ENCODE measurements at places on chromosomes 16 and 17.
A peak's percentile ranks its signal among the peaks of the same experiment; 100 is the strongest.

DNA sequence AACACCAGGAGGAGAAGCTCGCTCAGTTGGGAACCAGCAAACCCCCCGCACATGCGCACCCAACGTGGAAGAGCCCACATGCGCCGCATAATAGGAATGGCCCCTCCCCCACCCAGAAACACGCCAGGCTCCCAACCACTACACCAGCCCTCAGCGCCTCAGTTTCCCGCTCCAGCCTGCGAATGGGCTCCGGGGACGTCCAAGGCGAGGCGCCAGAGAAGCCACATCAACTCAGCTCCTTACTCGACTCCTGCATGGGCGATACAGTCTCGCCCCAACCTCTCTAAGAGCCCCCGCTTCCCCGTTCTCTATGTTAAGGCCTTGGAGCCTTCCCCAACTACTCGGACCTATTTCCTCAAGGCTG, 504 bp downstream of the SRSF1 start:
- peak; percentile 38 for DNase-seq

- no peak for DNase-seq
Observed at GRCh38 chr17:65202844-65203571, 65.8 kb downstream of the RGS9 start.

GRCh38 chr17:75111777-75112335, 2.1 kb downstream of the ARMC7 start:
- no peak for DNase-seq

DNA sequence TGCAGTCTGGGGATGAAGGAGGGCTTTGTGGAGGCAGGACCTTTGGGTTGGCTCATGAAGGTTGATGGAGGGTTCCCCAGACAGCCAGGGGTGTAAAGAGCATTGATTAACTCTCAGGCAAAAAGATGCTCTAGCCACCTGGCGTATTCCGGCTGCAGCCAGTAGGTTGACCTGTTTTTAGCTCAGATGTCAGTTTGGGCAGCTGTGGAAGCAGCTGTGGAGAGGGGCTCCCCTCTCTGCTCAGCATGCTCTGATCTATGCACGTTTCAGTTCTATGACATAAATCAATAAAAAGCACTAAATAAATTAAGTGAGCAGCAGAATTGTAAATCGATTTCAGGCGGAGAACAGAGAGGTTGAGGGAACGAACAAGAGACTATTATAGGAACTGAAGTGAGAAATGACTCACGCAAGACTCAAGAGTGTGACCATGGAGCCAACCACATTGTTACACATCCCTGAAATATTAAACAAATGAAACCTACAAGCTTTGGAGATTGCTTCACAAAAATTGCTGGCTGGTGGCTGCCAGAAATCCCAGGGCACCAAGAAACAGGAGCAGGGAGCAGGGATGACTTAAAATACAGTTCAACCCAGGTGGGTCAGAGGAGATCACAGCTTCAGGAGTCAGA, 111.9 kb downstream of the GSG1L start:
- DNase-seq, result no peak

DNA sequence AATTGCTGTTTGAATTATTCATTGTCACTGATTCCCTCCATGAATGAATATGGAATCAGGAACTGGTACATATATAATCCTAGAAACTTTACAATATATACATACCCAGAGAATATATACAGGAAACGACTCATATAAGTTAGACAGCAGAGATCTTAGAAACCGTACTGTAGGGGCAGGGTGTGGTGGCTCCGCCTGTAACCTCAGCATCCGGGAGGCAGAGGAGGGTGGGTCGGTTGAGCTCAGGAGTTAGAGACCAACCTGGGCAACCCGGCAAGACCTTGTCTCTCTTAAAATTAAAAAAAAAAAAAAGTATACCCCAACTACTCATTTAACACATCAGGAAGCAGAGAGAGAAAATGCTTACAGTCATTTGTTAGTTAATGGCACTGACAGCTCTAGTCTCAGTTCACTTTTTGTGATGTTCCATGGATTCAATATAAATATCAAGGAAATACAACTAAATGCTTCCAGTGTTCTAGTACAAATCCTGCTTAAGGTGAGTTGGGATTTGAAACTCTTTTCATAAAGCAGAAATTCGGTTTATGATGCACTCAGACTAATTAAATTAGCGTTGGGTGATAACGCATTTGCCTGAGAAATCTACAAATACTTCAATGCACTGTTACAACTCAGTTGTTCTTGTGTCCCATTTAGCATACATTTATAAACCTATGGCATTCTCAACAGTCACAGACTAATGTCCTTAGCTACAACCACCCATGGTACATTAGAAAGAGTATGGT, 5.6 kb downstream of the GLG1 start:
- DNase-seq, result peak; percentile 43

GRCh38 chr17:19328441-19329061, 34.0 kb downstream of the B9D1 start:
- DNase-seq, result no peak

- DNase-seq, result no peak
Observed at GRCh38 chr17:18321309-18321708, 6.2 kb downstream of the SMCR8 start.

- no peak for DNase-seq
Observed at GRCh38 chr17:7922269-7922844, 6.3 kb upstream of the RNF227 start.

GRCh38 chr16:88737298-88738150, 31.2 kb downstream of the CTU2 start:
- peak; percentile 60 for DNase-seq

DNA sequence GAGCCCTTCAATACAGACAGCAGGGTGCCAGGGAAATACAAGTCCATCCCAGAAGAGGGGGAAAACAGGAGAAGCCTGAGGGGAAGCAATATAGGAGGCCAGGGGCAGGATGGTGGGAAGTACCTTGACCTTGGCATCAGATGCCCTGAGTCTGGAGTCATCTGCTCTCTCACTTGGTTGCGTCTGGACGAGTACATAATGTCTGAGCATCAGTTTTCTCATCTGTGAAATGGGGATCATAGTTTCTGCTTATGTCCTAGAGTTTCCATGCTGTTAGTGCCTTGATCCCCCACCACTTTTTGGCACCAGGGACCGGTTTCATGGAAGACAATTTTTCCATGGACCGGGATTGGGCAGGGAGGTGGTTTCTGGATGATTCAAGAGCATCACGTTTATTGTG, 2.3 kb downstream of the STAT5A start:
- DNase-seq, result no peak

DNA sequence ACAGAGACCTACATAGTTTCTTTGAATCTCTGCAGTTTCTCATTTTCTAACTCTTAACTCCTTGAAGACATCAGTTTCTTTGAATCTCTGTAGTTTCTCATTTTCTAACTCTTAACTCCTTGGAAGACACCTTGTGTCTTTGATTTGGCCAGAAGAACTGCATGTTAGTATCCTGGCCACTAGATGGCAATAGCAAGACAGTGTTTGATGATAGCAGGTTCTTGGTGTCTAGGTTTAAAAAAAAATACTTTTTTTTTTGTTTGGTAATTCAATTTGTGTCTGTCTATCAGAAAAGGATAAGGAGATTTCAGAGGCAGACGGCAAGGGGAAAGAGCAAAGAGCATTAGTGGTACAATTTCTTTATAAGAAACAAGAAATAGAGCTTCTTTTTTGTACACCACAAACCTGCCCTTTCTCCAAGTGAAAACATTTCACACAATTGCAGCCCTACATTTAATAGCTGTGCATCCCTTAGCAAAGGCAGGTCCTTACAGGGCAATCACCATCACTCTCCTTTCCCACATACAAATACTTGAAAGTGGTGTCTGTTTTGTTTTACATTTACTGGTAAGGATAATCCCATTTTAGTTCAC, 1324.9 kb upstream of the CDH8 start:
- DNase-seq, result no peak

DNA sequence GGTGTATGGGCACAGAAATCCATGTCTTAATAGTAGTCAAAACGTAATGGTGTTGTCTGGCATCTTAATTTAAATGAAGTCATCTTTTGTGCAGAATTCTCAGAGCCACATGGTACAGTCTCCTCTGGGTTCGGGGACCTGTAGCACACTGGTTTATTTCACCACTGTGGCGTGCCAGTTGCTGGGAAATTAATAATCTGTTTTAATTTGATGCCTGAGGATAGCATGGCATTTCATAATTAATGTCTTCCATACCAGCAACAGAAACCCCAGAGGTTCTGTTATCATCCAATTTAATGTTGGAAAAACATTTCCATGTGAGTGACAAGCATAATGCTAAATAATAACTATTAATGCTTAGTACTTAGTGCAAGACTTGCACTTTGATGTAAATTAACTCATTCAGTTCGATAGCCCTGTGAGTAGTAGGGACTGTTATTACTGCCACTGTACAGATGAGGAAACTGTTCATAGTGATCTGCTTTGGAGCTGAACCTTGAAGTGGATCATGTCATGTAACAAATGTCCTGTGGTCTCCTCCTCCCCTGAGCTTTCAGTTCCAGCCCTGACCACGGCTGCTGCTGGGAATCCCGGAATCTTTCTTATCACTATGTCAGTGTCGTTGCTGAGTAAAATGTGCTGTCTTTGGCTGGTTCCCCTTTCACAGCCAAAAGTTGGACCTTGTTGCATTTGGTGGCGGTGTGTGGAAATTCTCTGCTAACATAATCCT, 51.2 kb downstream of the SNX29 start:
- no peak for DNase-seq

DNA sequence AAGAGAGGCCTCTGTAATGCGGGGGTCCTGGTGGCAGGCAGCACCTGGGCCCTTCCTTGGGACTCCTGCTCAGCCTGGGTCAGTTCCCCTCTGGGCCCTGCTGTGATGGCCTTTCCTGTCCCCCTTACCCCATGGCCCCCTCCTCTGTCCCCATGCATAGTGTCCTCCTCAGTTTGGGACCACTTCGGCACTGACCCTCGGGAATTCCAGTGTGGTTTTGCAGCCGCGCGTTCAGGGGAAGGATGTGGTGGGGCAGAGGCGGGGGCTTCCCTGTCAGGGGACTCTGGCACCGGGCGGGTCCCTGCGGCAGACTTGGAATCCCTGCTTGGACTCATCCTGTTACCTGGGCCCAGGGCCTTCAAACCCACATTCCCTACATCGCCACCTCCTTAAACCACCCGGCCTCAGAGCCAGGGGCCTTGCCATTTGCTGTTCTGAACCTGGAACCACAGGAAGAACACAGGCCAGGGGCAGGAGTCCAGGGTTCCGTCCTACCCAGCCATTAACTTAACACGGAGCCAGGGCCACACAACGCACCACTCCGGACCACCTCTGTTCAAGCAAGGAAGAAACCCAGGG, 31.4 kb upstream of the EIF1 start:
- DNase-seq, result no peak

DNA sequence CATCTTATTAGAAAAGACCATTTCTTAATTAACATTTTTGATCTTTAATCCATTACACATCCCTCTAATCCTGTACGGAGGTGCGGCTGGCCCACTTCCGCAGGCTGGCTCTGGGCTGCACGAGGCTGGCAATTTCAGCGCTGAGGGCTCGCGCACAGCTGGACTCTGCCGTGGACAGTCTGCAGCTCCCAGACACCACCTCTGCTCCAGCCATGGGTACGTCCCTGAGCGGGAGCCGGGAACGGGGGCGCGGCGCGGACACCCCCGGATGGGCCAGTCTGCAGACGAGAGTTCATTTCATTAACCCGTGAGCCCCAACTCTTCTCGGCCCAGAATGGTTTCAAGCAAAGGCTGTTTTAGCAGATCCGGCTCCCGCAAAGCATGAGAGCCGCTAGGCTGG, 87.9 kb downstream of the ZNF423 start:
- no peak for DNase-seq

DNA sequence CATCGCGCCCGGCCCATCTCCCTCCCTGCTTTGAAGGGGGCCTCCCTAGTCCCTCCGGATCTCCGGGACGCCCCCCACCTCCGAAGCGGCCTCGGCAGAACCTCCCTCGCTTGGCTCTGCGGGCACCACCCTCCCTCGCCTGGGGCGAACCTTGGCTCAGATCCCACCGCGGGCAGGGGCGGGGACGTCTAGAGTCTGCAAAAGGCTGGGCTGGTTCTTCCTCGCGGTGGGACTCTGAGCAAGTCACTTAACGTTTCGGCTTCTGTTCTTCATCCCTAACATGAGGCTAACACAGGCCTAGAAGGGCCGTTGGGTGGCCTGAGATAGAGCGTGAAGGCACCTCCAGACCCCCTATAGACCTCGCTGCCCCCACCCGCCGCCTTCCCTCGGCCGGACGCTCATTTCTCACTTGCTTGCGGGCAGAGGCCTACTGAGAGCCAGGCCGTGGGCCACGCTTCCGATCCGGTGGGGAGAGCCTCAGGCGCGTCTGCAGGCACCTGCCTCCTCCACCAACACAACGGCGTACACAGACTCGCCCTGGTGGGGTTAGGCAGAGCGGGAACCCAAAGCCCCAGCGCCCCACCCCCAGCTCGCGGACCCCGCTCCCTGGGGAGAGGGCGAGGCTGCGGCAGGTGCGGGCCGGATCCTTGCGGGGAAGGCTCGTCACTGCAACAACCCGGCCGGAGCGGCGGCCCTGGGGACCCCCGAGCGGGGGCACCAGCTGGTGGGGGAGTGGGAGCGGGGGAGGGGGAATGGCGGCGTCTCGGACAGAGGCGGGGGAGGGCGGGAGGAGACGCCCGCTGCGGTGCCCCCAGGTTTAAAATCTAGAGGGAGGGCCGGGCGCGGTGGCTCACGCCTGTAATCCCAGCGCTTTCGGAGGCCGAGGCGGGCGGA, 5.4 kb downstream of the MYO1C start:
- DNase-seq, result peak; percentile 78

- peak; percentile 46 for DNase-seq
Observed at GRCh38 chr17:17849845-17850373, 13.1 kb upstream of the SREBF1 start.

DNA sequence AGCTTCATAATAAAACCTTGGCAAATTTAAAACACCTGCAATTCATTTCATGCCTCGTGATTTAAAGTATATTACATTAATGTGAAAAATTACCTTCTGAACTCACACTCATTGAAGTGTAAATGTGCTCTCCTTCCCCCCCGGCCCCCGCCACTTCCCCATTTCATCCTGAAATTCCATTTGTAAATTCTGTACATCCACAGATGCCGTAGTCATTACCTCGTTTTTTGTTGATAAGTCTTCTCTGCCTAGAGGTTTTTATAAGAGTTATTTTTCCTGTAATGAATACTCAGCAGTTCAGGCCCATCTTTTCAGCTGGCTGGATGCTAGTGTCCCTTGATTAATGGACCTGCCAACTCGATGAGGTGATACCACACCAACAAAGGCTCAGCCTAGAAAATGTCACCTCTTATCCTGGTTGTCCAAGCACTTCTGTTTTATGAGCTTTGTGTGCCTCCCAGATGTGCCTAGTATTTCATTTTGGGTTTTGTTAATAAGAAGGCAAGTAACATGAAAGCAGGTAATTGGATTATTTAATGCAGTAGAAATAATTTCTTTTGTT, 64.8 kb upstream of the KIFC3 start:
- DNase-seq, result no peak

- DNase-seq, result no peak
Observed at GRCh38 chr17:3534881-3535252, 22.7 kb downstream of the TRPV3 start.
